Activated T-cell treated with anti-CD3 and anti-CD28 coated beads for 4 hours (primary cell): ENCODE measurements at places on chromosomes 3 and 15.

DNA sequence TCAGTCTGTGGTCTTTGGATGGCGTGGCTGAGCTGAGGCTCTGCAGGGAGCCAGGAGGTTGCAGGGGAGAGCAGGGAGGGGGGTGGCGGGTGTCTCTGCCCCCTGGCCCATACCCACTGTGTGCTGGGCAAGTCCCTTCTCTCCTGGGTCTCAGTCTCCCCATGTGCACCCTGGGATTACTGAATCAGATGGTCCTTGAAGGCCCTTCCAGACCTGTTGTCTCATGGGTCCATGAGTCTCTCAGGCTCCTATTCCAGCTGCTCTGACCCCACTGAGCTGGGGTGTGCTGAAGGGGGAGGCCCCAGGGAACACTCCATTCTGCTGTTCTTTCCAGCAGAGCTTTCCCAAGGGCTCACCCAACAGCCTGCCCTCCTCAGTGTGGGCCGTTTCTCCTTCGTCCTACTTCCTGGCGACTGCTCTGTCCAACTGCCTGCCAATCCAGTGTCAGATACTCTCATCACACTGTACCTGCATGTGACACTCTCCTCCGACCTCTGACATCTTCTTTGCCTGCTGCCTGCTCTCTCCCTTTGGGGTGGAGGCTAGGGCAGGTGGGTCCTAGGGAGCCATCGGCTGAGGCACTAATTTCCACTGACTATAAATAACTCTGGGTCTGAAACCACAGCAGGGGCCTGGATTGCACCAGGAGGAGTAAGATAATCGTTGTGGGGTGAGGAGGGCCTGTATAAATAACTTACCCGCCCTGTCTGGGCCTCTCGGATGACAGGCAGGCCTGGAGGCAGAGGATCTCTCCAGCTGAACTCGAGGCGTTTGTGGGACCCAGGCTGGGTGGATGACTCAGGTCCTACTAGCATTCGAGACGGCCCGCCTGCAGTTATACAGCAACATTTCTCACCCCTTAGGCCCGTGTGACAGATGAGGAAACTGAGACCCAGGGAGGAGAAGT, 67.1 kb downstream of the ATP2B2 start:
- no peak for DNase-seq

- DNase-seq = no peak
These were observed 103.4 kb downstream of the CHST2 start for GRCh38 chr3:143222981-143223380.

DNA sequence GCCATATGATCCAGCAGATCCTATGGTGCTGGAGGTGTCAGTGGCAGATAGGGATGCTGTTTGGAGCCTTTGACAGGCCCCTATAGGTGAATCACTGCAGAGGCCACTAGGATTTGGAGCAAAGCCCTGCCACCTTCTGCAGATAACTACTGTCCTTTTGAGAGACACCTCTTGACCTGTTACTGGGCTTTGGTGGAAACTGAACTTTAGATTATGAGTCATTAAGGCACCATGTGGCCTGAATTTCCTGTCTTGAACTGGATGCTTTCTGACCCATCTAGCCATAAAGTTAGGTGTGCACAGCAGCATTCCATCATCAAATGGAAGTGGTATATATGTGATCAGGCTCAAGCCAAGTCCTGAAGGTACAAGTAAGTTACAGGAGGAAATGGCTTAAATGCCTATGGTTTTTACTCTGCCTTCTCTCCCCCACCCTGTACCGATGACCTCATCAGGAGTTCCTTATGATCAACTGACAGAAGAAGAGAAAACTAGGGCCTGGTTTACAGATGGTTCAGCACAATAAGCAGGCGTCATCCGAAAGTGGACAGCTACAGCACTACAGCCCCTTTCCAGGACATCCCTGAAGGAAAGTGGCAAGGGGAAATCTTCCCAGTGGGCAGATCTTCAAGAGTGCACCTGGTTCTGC, 565.6 kb upstream of the AGTR1 start:
- DNase-seq = no peak

- no peak for DNase-seq
These were observed 4.7 kb upstream of the CLASP2 start for GRCh38 chr3:33722626-33723370.

DNA sequence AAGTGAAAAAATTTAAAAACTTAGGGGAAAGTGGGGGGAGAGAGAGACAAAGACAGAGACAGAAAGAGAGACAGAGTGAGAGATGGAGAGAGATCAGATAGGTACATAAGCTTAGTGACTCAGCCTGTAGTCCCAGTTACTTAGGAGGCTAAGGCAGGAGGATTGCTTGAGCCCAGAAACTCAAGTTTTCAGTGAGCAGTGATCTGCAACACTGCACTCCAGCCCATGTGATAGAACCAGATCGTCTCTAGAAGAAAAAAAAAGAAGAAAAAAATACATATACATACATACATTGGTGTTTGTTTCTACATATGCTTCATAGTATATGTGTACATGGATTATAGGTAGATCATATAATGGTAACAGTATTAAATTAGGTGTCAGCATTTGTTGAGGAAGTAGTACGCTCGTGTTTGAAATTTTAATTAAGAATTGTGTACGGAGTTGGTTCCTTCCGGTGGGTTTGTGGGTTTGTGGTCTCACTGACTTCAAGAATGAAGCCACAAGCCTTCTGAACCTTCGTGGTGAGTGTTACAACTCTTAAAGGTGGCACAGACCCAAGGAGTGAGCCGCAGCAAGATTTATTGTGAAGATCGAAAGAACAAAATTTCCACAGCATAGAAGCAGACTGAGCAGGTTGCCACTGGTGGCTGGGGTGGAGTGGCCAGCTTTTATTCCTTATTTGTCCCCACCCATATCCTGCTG, 38.3 kb upstream of the SNRPN start:
- no peak for DNase-seq

DNA sequence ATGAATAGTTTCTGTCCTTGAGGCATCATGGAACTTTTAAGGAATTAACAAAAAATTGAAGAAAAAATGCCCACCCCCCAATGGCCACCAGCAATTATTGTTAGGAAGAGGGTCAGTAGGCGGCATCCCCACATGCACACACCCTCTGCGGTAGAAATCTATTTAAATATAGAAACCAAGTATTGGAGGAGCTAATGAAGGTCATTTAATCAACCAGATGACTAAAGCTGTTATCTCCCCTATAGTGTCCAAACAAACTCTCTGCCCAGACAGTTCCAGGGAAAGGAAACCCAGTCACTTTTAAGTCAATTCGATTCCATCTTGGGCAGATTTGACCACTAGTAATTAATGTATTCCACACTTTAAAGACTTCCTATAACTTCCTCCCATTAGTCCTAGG, 47.1 kb downstream of the DGKG start:
- DNase-seq = no peak

GRCh38 chr3:186303965-186304364, 58.1 kb downstream of the DGKG start:
- no peak for DNase-seq

DNA sequence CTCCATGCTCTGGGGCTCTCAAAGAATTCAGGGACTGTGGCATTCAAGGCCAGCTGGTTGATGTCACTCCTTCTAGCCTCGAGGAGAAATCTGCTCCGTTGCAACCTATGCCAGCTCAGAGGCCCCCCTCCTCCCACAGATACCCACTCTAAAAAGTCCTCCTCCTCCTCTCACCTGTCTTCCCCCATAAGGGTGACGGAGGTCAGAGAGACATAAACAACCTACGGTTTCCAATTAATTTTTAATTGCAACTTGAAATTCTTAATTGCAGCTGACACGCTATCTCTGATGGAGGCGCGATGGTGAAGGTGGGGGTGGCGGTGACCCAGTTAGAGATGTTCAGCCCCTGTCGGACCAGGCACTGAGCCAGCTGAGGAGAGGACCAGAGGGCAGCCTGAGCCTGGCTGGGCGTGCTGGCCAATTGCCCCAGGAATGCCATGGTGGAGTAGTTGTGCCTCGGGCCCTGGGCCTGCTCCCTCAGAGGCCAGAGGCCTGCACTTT, 43.2 kb upstream of the INSYN1 start:
- DNase-seq = no peak

GRCh38 chr3:113008117-113008516, 17.3 kb downstream of the GTPBP8 start:
- no peak for DNase-seq

GRCh38 chr3:30964612-30965011, 70.2 kb upstream of the GADL1 start:
- DNase-seq = no peak

- no peak for DNase-seq
These were observed 4.5 kb upstream of the USP19 start for GRCh38 chr3:49124991-49125670.

DNA sequence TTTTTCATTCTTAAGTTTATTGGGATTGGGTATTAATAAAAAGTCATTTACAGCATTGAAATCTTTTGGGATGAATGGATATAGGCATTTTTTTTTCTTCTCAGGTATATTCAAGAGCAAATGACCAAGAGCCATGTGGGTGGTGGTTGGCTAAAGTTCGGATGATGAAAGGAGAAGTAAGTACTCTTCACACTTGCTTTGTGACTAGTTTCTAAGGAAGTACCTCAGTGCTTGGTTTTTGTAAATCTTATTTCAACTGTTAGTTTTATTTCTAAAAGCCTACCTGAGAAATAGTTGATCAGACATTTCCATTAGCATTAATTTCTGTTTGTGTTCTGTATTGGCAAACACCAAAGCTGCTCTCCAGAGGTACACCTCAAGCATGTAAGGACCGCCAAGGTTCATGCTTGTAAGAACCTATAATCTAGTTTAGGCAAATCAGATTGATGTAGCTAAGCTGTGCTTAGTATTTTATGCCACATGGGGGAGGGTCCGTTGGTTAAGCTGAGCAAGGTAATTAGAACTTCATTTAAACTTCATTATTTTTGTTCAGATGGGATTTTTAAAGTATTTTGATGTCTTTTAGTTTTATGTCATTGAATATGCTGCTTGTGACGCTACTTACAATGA, 35.4 kb downstream of the FXR1 start:
- DNase-seq = no peak

DNA sequence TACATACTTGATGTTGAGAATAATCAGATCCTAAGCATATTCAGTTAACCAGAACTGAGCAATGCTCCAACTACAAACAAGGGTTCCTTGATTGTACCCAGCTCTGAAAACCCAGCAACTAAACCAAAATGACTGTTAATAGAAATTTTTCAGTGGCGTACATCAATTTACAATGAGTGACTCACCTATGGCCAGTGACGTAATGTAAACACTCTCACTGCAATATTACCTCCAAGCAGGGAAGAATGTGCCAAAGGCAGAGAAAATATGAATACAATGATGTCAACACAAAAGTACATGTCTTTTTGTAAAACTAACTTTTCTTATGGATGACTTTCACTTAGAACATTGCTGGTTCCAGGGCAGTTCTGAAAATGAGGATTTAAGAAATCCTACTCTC, 611.3 kb downstream of the EDEM1 start:
- DNase-seq = no peak

GRCh38 chr3:156358232-156358631, 196.7 kb downstream of the SSR3 start:
- no peak for DNase-seq

GRCh38 chr3:197613199-197613598, 57.4 kb upstream of the BDH1 start:
- DNase-seq = peak; percentile 18

DNA sequence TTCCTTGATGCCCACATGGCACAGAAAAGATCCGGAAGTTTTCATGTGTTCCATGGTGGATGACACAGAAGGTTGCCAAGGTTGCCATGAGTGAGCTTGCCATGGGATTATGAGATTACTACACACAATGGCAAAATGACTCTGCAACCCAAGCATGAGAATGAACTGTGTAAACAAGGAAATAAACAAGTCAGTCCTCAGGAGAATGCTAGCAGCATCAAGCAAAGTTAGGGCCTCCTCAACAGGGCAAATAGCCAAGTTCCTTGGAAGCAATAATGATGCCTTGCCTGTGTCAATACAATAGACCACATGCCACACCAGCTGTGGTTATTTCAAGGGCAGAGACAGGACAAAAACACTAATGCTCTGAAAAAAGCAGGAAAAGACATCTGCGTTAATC, 41.8 kb downstream of the AQR start:
- no peak for DNase-seq

DNA sequence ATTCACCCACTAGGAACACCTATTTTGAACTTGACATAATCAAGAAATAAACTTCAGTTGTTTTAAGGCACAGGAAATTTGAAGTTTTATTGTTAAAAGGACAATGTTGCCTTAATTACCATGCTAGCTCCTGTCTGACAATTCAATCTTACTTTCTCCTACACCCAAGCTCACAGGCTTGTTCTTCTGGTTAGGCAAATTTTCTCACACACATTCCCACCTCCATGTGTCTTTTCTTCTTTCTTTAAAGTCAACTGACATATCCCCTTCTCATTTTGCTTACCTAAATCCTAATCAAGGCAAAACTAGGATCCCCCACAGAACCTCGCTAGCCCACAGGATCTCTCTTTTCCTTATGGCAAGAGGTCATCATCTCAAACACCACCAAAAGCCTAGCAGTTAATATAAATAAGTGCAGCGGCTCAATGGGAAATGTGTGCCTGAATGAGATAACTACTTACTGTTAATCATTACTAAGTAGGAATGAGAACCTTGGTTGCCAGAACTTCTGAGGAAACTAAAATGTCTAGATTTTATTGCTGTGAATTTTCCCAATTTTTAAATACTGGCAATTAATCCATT, 189.3 kb downstream of the PLCH1 start:
- no peak for DNase-seq

GRCh38 chr3:102733791-102734563, 299.2 kb downstream of the ZPLD1 start:
- DNase-seq = no peak

DNA sequence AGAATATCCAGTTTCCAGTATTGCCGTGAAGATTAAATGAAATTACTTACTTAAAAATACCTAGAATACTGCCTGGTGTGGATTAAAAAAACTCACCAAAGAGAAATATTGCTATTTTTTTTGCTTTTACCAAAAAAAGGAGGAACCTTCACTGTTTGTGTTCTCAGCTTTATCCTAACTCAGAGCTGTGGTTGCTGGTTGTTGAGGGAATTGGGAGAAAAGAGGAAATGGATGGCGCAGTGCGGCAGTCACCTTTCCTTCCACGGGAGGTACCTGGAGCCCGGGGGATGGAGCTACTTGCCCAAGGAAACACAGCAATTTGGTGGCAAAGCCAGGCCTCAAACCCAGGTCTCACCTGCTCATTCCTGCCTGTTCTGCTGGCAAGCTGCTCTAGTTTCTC, 270.3 kb downstream of the RPLP1 start:
- no peak for DNase-seq
